H1 (cell line): ENCODE measurements at places on chromosomes 13 and 19.

DNA sequence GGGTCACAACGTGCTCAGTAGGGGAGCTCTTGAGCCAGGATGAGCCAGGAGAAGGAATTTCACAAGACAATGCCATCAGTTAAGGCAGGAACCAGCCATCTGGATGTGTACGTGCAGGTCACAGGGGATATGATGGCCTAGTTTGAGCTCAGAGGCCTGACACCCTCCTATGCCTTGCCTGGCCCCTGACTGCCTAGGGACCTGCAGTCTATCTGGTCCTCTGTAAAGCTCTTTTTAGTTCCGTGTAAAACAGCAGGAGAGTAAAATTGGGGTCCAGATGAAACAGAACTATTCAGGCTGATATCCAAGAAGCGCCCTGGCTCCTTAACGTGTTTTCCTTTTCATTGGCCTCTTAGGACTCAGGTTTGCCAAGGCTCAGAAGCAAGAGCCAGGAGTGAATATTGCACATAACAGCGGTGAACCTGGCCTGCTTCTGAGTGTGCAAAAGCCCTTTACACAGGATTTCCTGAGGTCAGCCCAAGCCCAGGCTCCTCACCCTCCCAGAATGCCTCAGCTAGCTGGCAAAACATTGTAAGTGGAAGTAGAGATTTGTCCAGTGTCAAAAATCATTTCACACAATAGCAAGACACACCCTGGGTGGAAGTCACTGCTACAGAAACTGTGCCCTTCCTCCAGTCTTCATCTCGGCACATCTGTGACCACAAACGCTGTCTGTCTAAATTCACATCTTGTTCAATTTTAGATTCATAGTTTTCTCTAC, 777.2 kb downstream of the UQCRFS1 start:
- no peak for DNase-seq

DNA sequence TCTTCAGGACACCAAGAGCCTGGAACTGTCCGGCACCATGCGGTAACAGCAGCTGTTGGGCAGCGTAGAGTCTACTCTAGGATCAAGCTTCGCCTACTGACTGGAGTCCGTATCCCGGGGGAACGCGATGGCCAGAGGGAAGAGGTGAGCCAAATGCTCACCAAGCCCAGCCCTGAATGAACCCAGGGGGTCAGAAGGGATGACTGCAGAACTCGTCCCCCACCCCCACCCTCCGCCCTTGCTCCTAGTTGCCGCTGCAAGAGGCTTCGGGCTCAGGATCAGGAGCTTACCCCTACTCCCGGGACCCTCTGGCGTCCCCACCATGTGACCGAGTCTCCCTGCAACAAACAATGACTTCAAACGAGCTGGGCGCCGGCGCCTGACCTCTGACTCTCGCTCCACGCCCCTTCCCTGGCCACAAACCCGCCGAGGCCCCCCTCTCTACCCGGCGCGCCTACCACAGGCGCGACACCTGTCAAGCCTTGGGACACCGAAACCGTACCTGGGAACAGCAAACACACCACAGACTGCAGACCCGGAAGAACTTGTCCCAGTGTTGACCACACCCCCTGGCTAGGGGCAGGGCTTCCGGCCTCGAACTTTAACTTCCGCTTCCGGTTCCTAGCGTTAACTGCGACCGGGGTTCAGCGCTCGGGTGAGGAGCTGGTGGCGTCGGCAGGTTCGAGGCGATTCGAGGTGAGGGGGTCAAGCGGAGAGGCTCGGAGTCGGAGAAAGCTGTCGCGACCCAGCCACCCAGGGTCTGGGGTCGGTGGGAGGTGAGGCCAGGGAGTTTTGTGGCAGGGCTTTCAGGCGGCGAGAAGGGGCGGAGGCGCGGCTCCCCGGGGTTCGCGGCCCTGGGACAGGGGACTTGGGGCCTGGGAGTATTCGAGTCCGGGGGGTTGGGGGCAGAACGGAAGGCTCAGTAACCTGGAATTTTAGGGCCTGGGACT, at the start of gene UBL5:
UBL5 (plus strand) TSS at position 630 of the 950 bp plus-strand sequence. CDS start 420 bp downstream, outside the sequence.
- peak; percentile 89 for DNase-seq

DNA sequence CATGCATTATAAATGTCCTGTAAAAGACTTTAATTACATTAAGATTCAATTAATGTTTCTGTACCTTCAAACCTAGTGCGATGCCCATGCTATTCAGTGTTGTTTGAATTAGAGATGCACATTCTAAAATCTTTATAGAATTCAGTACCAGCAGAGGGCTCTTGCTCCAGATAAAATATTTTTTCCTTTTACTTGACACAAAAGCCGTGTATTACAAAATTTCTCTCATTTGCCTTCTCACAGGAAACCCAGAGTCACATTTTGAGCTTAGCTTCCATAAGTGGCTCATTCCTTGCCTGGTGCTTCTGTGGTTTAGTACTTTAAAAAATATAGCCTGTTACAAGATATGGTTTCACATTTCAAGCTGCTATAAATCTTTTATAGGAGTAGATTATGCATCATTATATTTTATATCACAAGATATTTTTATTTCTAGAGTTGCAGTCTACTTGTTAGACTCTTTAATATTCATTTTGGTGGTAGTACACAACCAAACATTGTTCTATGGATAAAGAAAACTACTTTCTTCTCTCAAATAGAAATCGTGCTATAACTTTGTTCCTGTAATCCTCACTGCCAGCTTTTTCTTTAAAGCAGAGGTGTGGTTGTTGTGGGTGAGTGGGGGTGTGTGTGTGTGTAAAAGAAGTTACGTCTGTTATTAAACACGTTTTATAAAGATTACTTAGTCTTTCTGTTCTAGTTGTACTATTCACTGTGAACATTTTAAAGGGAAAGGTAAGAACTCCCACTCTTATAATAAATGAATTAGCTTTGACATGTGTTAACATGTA, 101.4 kb downstream of the RNF17 start:
- no peak for DNase-seq

- no peak for DNase-seq
Observed at GRCh38 chr19:50481351-50482149, 4.9 kb upstream of the GARIN5A start.

- DNase-seq = no peak
Observed at GRCh38 chr19:27905074-27905473, 1307.9 kb downstream of the UQCRFS1 start.

DNA sequence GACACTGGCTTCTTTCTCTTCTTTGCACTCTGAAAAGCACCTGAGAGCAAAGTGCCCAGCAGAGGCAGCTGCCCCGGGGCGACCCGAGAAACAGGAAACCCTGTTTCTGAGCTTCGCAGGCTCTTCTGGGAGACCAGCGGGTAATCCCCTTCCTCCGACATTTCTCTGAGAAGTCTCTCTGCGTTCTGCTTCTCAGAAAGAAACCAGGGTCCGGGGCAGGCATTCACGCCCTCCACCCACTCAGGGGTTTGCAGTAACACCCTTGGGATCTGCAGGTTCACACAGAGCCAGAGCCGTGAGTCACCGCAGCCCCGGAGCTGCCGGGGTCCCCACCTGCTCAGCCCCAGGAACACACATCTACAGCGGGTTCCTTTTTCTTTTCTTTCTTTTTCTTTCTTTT, 86.0 kb downstream of the GADD45B start:
- DNase-seq = no peak

GRCh38 chr19:11806354-11807098, 7.5 kb upstream of the ZNF440 start:
- no peak for DNase-seq

DNA sequence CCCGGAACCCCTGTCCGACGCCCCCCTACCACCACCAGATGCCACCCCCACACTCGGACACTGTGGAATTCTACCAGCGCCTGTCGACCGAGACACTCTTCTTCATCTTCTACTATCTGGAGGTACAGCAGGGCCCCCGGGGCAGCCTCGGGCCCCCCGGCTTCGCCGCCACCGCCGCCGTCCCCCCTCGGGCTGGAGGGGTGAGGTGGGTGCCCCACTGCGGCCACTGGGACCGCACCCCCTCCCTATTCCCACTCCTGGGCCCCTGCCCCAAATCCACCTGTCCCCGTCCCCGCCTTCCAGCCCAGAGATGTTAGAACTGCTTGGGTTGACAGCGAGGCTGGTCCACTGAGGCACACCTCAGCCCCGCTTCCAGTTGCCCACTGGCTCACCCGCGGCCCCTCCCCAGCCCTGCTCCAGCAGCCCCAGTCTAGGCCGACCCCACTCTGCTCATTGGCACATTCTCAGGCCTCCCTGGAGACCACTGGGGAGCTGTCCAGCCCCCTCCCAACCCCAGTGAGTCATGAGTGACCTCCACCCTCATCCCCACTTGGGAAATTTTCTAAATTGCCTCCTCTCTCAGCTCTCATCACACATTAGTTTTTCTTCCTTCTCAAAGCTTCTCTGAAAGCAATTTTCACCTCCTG, 6.5 kb downstream of the LENG1 start:
- no peak for DNase-seq

DNA sequence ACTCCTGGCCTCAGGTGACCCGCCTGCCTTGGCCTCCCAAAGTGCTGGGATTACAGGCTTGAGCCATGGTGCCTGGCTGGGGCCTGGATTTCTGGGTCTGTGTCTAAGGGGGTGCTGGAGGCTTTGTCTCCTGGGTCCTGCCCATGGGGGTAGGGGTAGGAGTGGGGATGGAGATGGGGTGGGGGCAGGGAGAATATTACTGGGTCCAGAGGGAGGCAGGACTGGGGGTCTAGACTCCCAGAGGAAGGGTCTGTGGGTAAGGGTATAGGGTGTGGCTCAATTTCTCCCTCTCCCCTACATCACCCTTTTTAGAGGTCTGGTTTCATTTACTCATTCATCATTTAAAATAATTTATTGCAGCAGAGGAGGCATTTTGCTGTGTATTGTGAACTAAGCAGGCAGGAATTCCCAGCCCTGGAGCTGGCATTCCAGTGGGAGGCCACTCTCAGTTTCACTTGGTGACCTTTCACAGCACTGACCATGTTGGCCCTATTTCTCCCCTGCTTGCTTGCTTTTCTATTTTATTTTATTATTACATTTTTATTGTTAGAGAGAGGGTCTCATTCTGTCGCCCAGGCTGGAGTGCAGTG, 810 bp upstream of the NFKBID start:
- no peak for DNase-seq

GRCh38 chr13:34772881-34773280, 169.2 kb upstream of the NBEA start:
- DNase-seq = no peak

GRCh38 chr19:8612807-8613171, 2.3 kb upstream of the ADAMTS10 start:
- DNase-seq = no peak

- peak; percentile 79 for DNase-seq
Observed at GRCh38 chr19:17248011-17248776, 2.5 kb upstream of the NR2F6 start.

GRCh38 chr19:39582891-39583625, 19.3 kb upstream of the LGALS13 start:
- no peak for DNase-seq

DNA sequence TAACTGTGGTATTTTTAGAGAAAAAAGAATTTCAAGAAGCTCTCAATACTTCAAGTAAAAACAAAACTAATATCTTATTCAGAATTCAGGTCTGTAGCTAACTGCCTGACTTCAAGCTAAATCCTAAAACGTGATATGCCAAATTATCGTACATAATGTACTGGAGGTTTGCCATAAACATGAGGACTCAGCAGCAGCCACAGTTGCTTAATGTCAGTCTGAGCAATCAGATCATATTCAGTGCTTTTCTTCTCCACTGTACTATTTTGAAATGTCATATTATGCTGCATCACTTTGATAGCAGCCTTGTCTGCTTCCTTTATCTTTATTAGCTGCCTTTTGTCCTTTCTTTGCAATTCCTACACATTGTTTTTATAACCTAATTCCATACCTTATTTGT, 265.1 kb upstream of the EDNRB start:
- no peak for DNase-seq

GRCh38 chr19:2246801-2247361, 2.2 kb upstream of the AMH start:
- DNase-seq = no peak

DNA sequence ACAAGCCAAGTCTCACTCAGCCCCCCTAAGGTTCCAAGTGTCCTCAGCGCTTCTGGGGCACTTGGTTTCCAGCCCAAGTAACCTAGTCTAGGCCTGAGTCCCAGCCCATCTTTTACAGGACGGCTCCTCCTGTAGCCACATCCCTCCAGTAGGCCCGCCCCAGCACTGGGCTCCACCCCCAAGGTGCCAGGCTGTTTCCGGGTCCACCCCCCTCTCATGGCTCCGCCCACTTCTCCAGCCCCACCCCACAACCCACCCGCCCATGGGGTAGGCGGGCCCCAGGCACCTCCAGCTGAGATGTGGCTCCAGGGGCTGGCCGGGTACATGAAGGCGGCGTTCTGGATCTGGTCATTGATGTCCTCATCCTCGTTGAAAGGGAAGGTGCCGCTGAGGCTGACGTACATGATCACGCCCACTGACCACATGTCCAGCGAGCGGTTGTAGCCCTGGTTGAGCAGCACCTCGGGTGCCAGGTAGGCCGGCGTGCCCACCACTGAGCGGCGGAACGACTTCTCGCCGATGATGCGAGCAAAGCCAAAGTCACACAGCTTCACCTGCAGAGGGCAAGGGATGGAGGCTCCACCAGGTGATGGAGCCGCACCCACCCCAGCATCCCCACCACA, 17.2 kb upstream of the DACT3 start:
- peak; percentile 91 for DNase-seq

GRCh38 chr13:53090461-53090860, 61.8 kb downstream of the OLFM4 start:
- DNase-seq = no peak

GRCh38 chr19:18439910-18440237, 1.9 kb upstream of the ISYNA1 start:
- no peak for DNase-seq

DNA sequence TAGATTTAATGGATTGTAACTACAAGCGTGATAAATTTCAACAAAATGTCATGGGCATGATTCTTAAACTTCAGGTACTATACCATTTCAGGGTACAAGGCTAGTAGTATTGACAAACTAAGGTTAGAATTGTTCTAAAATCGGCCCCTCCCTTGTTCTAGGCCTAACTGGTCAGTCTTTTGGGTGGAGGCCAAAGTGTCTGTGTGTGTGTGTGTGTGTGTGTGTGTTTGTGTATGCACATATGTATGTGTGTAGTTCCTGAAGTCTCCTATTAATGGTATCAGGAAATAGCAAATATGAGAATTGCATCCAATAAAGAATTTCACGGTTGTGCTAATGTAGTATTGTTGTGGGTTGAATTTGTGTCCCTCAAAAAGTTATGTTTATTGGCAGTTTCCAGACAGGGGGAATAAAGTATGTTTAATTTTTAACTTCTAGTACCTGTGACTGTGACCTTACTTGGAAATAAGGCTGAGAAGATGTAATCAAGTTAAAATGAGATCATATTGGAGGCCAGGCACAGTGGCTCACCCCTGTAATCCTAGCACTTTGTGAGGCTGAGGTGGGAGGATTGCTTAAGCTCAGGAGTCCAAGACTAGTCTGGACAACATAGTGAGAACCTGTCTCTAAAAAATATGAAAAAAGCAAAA, 119.2 kb downstream of the KLF5 start:
- no peak for DNase-seq

- no peak for DNase-seq
Observed at GRCh38 chr13:93847162-93847561, 620.6 kb downstream of the GPC6 start.

- DNase-seq = peak; percentile 91
Observed at GRCh38 chr19:45692187-45693105, at the start of gene QPCTL. QPCTL (plus strand) TSS chr19:45692666; CDS start chr19:45692704, 38 bp downstream.

DNA sequence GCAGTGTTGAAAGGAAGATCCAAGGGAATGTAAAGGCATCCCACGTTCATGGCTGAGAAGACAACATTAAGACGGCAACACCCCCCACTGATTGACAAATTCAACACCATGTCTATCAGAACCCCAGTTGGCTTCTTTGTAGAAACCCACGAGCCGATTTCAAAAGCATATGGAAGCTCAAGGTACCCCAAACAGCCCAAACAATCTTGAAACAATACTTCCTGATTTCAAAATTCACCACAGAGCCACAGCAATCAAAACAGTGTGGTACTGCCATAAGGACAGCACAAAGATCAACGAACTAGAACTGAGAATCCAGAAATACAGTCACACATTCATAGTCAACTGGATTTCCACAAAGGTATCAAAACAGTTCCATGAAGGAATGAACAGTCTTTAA, 6.2 kb downstream of the MIER2 start:
- DNase-seq = no peak
